ENCODE measurements at places on chromosomes 11 and 22. TPM values are rescaled to one million over a fixed set of nuclear protein-coding genes. Genes with fewer than 3 reads are reported as not detected.

- H3K4me1 ChIP-seq, result peaks cover 11% of the 10 kb centered on the region
- no peak for DNase-seq
- peaks cover 19% of the 10 kb centered on the region for H3K27me3 ChIP-seq
- H3K27ac ChIP-seq, result no peak within 1 kb of the TSS
These were observed at the start of gene LARGE2 for GRCh38 chr11:45922425-45923082. LARGE2 (plus strand) TSS chr11:45922656; CDS start chr11:45922883, 227 bp downstream.

- H3K4me3 ChIP-seq, result no peak overlapping the region
- H3K27me3 ChIP-seq, result no peaks in the 10 kb centered on the region
- no peaks in the 10 kb centered on the region for H3K4me1 ChIP-seq
- H3K36me3 ChIP-seq, result peaks cover 42% of the 10 kb centered on the region
- no peak overlapping the region for H3K27ac ChIP-seq
- no peak for DNase-seq
These were observed 22.2 kb downstream of the MCM5 start for GRCh38 chr22:35422145-35422544.

- peaks cover 15% of the 10 kb centered on the region for H3K27me3 ChIP-seq
- no peak overlapping the region for H3K4me3 ChIP-seq
- H3K36me3 ChIP-seq, result no peaks in the 10 kb centered on the region
- DNase-seq, result no peak
- no peak overlapping the region for H3K27ac ChIP-seq
- H3K4me1 ChIP-seq, result peaks cover 11% of the 10 kb centered on the region
These were observed 11.9 kb downstream of the B3GNT6 start for GRCh38 chr11:77046060-77046501.

DNA sequence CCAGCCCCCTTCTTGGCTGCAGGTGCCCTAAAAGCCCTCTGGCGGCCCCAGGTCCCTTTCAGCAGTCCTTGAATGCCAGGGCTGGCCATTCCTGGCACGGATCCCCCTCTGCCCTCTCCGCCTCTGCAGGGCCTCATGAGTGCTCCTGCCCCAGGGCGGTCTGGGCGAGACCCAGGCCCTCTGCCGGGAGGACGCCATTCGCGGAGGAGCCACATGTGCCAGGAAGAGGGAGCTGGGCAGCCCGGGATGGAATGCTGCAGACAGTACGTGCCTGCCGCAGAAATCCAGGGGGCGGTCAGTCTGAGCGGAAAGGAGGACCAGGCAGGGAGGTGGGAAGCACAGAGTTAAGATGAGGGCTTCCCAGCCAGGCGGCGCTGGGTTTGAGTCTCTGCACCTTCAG lies 2.8 kb downstream of the CABP7 start:
- no peaks in the 10 kb centered on the region for H3K36me3 ChIP-seq
- H3K4me1 ChIP-seq, result peaks cover 23% of the 10 kb centered on the region
- peaks cover 6% of the 10 kb centered on the region for H3K27me3 ChIP-seq
- no peak for DNase-seq

DNA sequence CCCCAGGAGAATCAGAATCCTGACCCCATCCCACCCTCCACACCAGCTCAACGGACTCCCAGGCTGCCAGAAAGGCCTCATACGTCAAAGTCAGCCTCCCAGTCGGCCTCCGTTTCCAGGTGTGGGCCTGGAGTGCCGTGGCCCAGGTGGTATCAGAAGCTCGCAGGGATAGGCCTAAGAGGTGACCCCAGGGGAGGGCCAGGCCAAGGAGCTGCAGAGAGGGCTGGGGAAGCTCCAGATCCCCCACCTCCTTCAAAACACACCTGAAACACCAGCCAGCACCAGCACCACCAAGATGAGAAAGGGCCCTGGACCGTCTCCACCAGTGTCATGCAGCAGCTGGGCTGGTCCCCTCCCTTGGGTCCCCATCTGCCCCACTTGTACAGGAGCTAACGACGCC lies 20.3 kb downstream of the ASCL2 start:
- no peak overlapping the region for H3K27ac ChIP-seq
- H3K36me3 ChIP-seq, result no peaks in the 10 kb centered on the region
- H3K27me3 ChIP-seq, result peaks cover 17% of the 10 kb centered on the region
- H3K4me3 ChIP-seq, result no peak overlapping the region
- H3K4me1 ChIP-seq, result no peaks in the 10 kb centered on the region

DNA sequence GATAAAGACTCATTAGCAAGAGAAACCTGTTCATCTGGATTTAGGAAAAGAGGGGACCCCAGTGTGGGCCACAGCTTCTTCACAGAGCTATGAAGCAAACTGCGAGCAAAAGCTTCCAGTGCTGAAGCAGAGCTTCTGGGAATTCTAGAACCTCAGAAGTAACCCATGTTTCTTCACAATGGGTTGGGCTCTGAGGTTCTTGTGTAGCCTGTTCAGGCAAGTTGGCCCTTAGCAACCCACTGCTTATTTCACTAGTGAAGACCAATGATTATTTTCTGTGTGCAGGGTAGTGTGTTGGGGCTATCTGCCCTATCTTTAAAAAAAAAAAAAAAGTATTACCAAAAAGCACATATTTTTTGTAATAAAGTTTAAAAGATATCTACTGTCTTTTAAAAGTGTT lies at the start of gene ACRV1:
Gene ACRV1, minus strand, starts transcription at position 101 of the 400 bp plus-strand sequence. Its CDS starts 67 bp downstream, at position 34.
- no peaks in the 10 kb centered on the region for H3K36me3 ChIP-seq
- no peak within 1 kb of the TSS for H3K27ac ChIP-seq
- H3K27me3 ChIP-seq, result no peaks in the 10 kb centered on the region
- H3K4me3 ChIP-seq, result no peak within 1 kb of the TSS
- peak; percentile 55 for DNase-seq
- H3K4me1 ChIP-seq, result no peaks in the 10 kb centered on the region

DNA sequence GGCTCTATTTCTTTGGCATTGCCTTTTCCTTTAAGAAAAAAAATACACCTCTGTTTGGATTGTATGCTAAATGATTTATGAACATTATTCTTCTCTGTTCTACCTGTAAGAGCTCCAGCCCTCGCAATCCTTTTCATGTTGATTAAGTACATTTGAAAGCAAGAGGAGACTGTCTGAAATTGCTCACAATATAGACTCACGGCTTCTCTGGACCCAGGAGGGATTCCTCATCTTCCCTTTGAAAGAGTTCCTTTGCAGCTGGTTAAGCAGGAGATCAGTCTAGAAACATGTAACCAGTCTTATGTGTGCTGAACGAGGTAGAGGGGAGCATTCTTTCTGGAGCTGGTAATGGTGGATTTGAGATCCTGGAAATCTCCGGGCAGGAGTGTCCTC lies 47.4 kb downstream of the PKNOX2 start:
- no peaks in the 10 kb centered on the region for H3K27me3 ChIP-seq
- no peak overlapping the region for H3K27ac ChIP-seq
- peaks cover 33% of the 10 kb centered on the region for H3K4me1 ChIP-seq
- no peaks in the 10 kb centered on the region for H3K36me3 ChIP-seq
- DNase-seq, result no peak

DNA sequence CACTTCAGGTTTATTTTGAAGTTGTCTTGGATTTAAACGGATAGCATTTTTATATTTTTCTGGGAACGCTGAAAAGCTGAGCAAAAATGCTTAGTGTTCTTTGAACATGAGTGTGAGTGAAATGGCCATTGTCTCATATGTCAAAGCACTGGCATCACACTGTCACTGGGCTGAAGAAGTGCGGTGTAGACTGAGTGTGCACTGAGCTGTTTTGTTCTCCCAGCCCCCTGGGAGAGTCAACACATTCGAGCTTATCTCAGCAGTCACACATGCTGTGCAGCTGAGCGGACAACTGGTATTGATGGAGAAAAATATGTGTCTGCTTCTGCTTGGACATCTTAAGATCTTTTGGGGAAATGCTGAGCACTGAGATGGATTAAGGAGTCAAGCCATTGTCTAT lies 90.8 kb downstream of the TECTA start:
- no peaks in the 10 kb centered on the region for H3K36me3 ChIP-seq
- no peak overlapping the region for H3K4me3 ChIP-seq
- no peak overlapping the region for H3K27ac ChIP-seq

DNA sequence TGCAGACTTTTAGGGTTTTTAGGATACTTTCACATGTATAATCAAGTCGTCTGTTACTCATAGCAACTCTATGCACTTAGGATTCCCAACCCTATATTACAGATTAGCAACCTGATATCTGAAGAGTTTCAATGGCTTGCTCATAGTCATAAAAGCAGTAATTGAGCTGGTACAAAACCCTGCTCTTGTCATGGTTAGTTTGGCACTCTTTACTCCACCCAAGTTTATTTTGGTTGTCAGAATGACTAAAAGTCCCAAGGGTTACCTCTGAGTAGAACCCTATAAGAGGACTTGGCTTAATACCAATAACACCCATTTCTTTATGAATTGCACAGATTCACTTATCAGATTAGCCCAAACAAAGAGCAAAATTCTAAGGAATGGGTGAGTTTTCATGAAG lies 550.6 kb downstream of the SOX6 start:
- H3K27ac ChIP-seq, result no peak overlapping the region
- no peaks in the 10 kb centered on the region for H3K36me3 ChIP-seq
- no peak overlapping the region for H3K4me3 ChIP-seq
- H3K4me1 ChIP-seq, result no peaks in the 10 kb centered on the region
- H3K27me3 ChIP-seq, result no peaks in the 10 kb centered on the region
- no peak for DNase-seq

DNA sequence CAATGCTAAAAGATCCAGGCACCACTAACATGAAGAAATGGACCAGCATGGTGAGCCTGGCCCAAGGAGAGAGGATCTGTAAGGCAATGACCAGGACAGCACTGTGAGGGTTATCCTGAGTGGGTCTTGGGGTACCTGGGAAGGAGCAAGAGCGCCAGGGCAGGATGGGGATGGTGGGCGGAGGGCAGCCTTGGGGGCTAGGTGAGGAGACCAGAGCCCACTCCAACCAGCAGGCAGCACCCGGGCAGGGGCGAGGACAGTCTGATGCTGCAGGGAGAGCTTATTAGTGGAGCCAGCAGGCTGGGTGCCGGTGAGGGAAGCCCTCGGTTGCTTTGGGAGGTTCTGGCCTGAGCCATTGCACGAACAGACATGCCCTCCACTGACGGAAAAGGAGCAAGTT lies 10.7 kb upstream of the NAP1L4 start:
- no peak overlapping the region for H3K27ac ChIP-seq
- no peaks in the 10 kb centered on the region for H3K27me3 ChIP-seq
- no peak for DNase-seq
- no peak overlapping the region for H3K4me3 ChIP-seq
- H3K36me3 ChIP-seq, result peaks cover 80% of the 10 kb centered on the region

DNA sequence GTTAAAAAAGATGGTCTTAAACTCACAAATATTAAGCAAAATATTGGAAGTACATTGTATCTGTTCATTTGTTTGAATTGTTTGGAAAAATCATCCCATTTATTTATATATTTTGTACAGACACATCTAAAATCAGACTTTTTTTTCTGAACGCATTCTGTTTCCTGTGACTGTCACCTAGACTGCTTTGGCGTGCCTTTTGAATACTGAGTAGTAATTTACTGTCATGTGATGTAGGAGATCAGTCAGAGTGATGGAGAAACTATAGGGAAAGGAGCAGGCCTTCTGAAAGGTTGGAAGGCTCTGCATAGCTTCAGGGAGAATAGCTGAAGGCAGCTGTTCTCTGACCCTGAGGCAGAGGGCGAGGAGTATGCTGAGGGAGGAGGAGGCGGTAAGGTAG lies 452.0 kb upstream of the ARHGAP42 start:
- no peak overlapping the region for H3K4me3 ChIP-seq
- DNase-seq, result no peak
- H3K27ac ChIP-seq, result no peak overlapping the region
- no peaks in the 10 kb centered on the region for H3K4me1 ChIP-seq
- H3K27me3 ChIP-seq, result no peaks in the 10 kb centered on the region

DNA sequence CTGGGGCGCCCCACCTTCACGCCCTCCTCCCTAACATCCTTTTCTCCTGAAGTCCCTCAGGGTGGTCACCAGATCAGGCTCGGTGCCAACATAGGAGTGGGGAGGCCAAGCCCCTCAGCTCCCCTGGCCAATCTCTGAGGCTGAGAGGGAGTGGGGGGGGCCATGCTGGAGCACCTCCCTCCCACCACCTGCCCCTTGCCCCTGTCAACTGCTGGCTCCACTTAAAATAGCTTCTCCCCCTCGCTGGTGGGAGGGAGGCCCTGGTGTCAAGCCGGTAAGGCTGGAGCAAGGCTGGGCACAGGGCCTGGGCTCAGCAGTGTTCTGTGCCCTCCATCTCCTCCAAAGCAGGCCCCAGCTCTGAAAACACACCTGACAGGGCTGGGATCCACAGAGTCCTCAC lies 4.9 kb downstream of the PLXNB2 start:
- H3K36me3 ChIP-seq, result no peaks in the 10 kb centered on the region
- H3K4me3 ChIP-seq, result peak overlapping the region; percentile 4
- H3K4me1 ChIP-seq, result peaks cover 92% of the 10 kb centered on the region
- no peaks in the 10 kb centered on the region for H3K27me3 ChIP-seq

- H3K4me1 ChIP-seq, result peaks cover 63% of the 10 kb centered on the region
- H3K4me3 ChIP-seq, result peak overlapping the region; percentile 70
- peak overlapping the region; percentile 89 for H3K27ac ChIP-seq
- H3K27me3 ChIP-seq, result no peaks in the 10 kb centered on the region
- no peak for DNase-seq
These were observed 252 bp downstream of the APOL2 start for GRCh38 chr22:36239150-36239400.

DNA sequence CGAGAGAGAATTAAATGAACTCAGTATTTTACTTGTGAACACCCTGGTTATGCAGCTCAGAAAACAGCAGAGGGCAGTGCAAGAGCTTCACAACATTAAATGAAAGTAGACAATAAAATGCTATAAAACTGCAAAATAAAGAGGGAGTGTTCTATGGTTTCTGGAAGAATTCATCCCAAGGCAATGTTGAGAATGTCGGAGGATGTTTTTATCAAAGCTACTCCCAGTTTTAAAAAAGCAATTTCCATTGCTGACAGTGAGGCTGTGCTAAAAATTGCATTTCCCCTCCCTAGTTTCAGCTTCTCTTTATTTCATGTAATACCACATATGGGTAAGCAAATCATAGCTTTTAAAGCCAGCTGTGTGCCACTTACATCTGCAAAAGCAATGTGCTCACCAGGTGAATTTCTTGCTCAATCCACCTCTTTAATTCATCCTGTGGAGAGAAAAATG lies 296.8 kb downstream of the RAB38 start:
- H3K4me1 ChIP-seq, result no peaks in the 10 kb centered on the region
- H3K27ac ChIP-seq, result no peak overlapping the region
- H3K36me3 ChIP-seq, result no peaks in the 10 kb centered on the region
- no peaks in the 10 kb centered on the region for H3K27me3 ChIP-seq
- DNase-seq, result no peak

Gene MS4A14
- 1.6 TPM for total RNA-seq

Gene UBQLN3
- 0.13 TPM for total RNA-seq

Gene SCN4B
- 8.4 TPM for total RNA-seq

Gene OR51B2
- not detected for total RNA-seq

Gene MTMR2
- total RNA-seq, result 26.8 TPM

Gene TPP1
- 44.4 TPM for total RNA-seq

Gene PRR33
- not detected for total RNA-seq

Gene CARD10
- total RNA-seq, result 15.3 TPM

All from esophagus muscularis mucosa (tissue), 4 donors.